ENCODE measurements at places on chromosomes 3 and 15. TPM values are rescaled to one million over a fixed set of nuclear protein-coding genes. Genes with fewer than 3 reads are reported as not detected.

SELENOS gene
- 124 TPM for polyA plus RNA-seq

PYGO1 gene
- 2.3 TPM for polyA plus RNA-seq

GABRB3 gene
- 0.10 TPM for polyA plus RNA-seq

TUSC7 gene
- not detected for polyA plus RNA-seq

PML gene
- polyA plus RNA-seq: 14.0 TPM

LPP gene
- polyA plus RNA-seq: 9.3 TPM

FAM131A gene
- polyA plus RNA-seq: 31.6 TPM

ISLR2 gene
- polyA plus RNA-seq: 0.56 TPM

SYNPR gene
- polyA plus RNA-seq: not detected

All from SK-N-SH (cell line).